ENCODE measurements at places on chromosomes 3 and 15. TPM values are rescaled to one million over a fixed set of nuclear protein-coding genes. Genes with fewer than 3 reads are reported as not detected.

The LINGO1 gene
- not detected for total RNA-seq

The TMEM43 gene
- 114 TPM for total RNA-seq

The ZSCAN2 gene
- 10.1 TPM for total RNA-seq

The KBTBD8 gene
- total RNA-seq: 2.9 TPM

The GALNT15 gene
- total RNA-seq: 9.5 TPM

The ROPN1B gene
- total RNA-seq: not detected

The AADACL2 gene
- total RNA-seq: not detected

The SENP8 gene
- total RNA-seq: 1.8 TPM

The CCNB2 gene
- 18.1 TPM for total RNA-seq

The SLC24A5 gene
- not detected for total RNA-seq

The IGDCC3 gene
- not detected for total RNA-seq

The ERC2 gene
- total RNA-seq: 0.42 TPM

The TEX9 gene
- 4.5 TPM for total RNA-seq

The ADAMTS7 gene
- 12.6 TPM for total RNA-seq

The RTP4 gene
- total RNA-seq: not detected

The RASGRF1 gene
- not detected for total RNA-seq

The CPNE9 gene
- not detected for total RNA-seq

The C15orf62 gene
- 0.05 TPM for total RNA-seq

The NOX5 gene
- 0.30 TPM for total RNA-seq

The GRAMD1C gene
- total RNA-seq: 2.1 TPM

The BDH1 gene
- total RNA-seq: 1.2 TPM

The IRAK2 gene
- total RNA-seq: 12.9 TPM

The ERICH6 gene
- total RNA-seq: not detected

The P2RY1 gene
- total RNA-seq: 0.59 TPM

The CPA3 gene
- total RNA-seq: not detected

The CFAP100 gene
- total RNA-seq: not detected

The SAXO2 gene
- 1.2 TPM for total RNA-seq

The CD86 gene
- not detected for total RNA-seq

The ALG3 gene
- 41.1 TPM for total RNA-seq

The FAM81A gene
- total RNA-seq: 0.30 TPM

The CTXN2 gene
- total RNA-seq: not detected

Measured in smooth muscle cell of the umbilical artery (primary cell).